Gastroesophageal sphincter (tissue), 4 donors: ENCODE measurements at places on chromosomes 1 and 21.

- peak; percentile 41 for ATAC-seq
Observed at GRCh38 chr1:233294913-233295236, 650 bp downstream of the PCNX2 start.

- peak; percentile 82 for ATAC-seq
Observed at GRCh38 chr1:153617663-153618062, 1.5 kb upstream of the S100A14 start.

DNA sequence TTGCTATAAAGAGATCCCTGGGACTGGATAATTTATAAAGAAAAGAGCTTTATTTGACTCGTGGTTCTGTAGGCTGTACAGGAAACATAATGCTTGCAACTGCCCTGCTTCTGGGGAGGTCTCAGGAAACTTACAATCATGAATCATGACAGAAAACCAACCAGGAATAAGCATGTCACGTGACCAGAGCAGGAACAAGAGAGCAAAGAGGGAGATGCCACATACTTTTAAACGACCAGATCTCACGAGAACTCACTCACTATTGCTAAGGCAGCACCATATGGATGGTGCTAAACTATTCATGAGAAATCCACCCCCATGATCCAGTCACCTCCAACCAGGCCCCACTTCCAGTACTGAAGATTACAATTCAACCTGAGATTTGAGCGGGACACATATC is 49.8 kb upstream of the RCC1 start:
- ATAC-seq, result no peak

- ATAC-seq, result no peak
Observed at GRCh38 chr1:175343945-175344344, 151.4 kb upstream of the KIAA0040 start.

DNA sequence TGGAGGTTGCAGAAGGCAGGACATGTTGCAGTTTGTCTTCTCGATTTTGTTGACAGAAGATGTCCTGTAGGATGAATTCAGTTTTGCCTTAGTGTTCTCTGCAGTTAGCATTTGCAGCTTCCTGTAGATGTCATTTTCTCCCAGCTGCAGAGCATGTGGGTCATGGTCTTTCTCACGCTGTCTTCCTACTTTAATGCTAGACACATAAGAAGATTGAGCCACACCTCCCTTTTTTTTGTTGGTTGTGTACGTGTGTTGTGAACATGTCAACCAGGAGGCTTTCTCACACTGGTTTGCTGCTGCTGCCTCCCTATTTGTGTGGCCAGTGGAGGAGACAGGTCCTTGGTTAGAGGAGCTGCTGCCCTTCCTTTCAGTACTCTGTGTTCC is 110.7 kb downstream of the VPS13D start:
- no peak for ATAC-seq

GRCh38 chr1:52825868-52826267 is 16.7 kb upstream of the ZYG11A start:
- no peak for ATAC-seq

- ATAC-seq, result no peak
Observed at GRCh38 chr1:70807088-70807664, 240.4 kb downstream of the PTGER3 start.

- peak; percentile 96 for ATAC-seq
Observed at GRCh38 chr1:212470059-212470458, 37.3 kb downstream of the NENF start.

DNA sequence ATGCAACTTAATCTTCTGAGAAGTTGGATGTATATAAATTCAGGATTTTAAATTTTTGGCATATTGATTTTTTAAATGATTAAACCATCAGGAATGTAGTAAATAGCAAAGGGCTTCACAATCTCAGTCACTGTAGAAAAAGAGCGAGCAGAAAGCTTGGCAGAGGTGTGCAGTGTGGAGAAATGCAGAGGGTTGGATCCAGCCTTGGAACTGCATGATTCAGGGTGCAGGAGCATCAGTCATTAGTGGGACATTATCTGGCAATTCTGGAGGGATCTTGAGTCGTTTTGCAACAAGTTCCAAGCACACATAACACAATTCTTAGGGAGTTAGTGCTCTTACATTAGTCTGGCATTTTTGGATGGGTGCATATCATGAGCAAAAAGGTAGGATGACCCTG is 267.9 kb downstream of the PLA2G4A start:
- no peak for ATAC-seq

- no peak for ATAC-seq
Observed at GRCh38 chr1:229238674-229239415, 32.1 kb upstream of the RAB4A start.

DNA sequence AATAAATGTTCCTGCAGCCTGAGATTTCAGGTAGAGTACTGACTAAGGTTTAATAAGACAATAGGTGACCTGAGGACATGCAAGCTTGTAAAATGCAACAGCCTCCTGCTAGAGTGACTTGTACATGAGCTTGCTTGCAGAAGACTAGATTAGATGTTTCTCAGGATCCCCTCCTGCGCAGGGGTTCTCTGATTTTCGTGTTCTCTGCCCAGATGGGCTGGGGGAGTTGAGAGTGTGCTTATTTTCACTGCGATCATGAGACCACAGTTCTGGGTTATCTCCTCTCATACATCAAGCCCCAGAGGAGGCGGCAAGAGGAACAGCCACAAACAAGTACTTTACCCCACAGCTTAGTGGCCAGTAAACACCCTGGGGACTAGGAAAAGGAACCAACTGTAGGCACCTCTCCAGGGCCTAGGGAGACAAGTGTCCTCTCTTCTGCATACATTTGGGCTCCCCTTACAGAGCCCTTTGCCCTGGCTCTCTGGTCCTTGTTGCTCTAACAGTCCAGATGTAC is 8.0 kb downstream of the TMEM81 start:
- ATAC-seq, result no peak

DNA sequence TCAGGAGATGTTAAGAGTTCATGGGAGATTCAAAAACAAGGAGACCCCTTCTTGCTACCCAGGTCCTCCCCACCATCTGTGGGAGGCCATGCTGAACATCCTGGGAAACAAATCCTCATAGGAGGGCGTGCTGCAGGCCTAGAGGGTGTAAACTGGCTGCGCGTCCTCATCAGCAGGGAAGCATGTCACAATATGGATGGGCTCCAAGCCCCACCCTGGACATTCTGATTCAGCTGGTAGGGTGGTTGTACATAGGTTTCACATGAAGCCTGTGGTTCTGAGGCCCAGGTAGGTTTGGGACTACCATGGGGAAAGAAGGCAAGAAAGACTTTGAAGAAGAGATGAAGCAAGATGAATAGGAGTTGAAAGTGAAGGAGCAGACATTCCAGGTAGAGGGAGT is 44.6 kb upstream of the IFNLR1 start:
- no peak for ATAC-seq

DNA sequence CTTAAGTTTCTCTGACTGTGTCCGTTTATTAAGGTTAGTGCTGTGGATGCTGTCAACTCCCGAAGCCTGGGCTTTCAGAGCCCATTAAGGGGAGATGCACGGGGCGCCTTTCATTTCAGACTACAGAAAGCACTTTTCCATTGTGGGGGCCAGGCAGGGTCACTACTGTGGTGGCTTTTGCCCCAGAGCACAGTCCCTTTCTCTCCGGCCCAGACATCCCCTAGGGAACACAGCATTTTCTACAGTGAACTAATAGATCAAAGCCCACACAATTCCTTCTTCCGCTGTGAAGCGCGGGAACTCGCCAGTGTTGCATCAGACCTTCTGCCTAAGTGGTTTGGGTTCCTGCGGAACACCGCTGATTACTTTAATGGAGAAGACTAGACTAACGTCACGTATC is 26.8 kb upstream of the MAP1LC3C start:
- no peak for ATAC-seq

DNA sequence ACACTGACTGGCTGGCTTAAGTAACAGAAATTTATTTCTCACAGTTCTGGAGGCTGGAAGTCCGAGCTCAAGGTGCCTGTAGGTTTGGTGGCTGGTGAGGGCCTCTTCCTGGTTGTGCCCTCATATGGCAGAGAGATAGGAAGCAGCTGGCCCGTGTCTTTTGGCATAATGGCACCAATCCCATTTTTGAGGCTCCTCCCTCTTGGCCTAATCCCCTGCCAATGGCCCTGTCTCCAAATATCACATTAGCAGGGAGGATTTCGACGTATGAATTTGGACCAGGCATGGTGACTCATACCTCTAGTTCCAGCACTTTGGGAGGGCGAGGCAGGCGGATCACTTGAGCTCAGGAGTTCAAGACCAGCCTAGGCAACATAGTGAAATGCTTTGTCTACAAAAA is 37.4 kb downstream of the AGPAT3 start:
- ATAC-seq, result peak; percentile 56
